Stimulated activated naive CD8-positive, alpha-beta T cell treated with anti-CD3 and anti-CD28 coated beads, Interleukin-15, Interleukin-2, amounts not matched to agents 100 U/mL and 50 U/mL, for 24 hours (primary cell): ENCODE measurements at places on chromosomes 5 and 9.
A peak's percentile ranks its signal among the peaks of the same experiment; 100 is the strongest.

GRCh38 chr5:37667846-37668245 lies 172.0 kb downstream of the GDNF start:
- no peak for DNase-seq

GRCh38 chr9:125812403-125812802 lies 65.2 kb downstream of the PBX3 start:
- DNase-seq = no peak

GRCh38 chr5:74616236-74617146 lies 24.0 kb downstream of the ENC1 start:
- no peak for DNase-seq

DNA sequence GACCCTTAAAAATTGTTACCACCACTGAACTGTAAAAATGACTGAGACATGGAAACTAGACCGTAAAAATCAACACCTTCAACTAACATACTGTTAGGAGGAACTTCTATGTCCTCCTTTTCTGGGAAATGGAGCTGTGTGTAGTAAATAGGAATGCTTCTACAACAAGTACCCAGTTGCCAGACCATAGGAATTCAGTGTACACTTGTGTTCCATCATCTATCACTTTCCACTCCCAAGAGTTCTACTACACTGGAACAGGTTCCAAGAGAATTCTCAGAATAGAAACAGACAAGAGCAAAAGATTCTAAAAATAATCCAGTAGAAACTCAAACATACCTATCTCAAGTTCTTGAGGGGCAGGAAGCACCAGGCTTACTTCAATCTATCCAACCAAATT lies 23.6 kb downstream of the UBAP2 start:
- no peak for DNase-seq

- DNase-seq = no peak
These were observed 127.7 kb downstream of the MAPKAP1 start for GRCh38 chr9:125579030-125579932.

- DNase-seq = no peak
These were observed 2.7 kb downstream of the MRPL22 start for GRCh38 chr5:154943527-154943926.

DNA sequence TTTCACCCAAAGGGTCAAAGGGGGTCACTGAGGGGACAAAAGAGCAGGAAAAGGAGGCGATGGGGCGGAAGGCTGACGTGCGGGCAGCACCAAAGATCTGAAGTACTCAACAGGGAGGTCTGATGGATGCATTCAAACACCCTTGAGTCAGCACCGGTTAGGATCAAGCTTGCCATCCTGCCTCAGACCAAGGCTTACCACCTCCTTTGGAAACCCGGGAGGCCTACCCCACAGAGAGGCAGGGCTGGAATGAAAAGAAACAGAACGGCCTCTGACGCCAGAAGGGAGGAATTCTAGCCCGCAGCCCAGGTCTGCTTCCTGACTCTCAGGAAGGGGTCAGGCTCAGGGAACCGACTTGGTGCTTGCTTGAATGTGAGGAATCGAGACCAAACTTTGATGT lies 125.6 kb downstream of the PAPPA start:
- no peak for DNase-seq

- peak; percentile 78 for DNase-seq
These were observed 7.5 kb downstream of the NHP2 start for GRCh38 chr5:178145965-178146820.

DNA sequence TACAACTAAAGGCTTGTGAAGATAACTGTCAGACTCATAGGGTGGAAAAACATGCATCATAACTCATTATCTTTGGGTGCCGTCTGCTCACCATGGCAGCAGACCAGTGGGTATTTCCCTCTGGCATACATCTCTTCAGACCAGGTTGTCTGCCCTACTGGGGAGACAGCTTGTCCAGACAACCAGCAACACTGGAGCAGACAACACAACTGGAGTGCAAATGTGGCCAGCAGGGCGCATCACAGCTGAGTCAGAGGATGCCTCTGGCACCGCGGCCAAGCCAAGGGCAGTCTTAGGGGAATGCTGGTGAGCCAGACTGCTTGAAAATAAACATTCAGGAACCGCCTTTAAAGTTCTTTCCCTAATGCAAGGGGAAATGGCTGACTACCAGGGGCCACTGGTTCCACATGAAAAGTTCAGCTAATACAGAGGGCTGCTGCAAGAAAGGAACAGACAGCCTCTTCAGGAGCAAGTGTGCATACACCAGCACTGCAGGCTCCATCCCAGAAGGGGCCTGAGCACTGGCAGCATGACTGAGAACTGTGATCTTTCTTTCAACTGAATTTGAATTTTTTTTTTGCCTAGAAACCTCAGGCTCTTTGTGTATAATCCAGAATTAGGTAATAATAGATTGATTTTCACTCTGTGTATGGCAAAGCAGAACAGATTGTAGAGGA lies 77.3 kb downstream of the MAMDC2 start:
- DNase-seq = peak; percentile 4

DNA sequence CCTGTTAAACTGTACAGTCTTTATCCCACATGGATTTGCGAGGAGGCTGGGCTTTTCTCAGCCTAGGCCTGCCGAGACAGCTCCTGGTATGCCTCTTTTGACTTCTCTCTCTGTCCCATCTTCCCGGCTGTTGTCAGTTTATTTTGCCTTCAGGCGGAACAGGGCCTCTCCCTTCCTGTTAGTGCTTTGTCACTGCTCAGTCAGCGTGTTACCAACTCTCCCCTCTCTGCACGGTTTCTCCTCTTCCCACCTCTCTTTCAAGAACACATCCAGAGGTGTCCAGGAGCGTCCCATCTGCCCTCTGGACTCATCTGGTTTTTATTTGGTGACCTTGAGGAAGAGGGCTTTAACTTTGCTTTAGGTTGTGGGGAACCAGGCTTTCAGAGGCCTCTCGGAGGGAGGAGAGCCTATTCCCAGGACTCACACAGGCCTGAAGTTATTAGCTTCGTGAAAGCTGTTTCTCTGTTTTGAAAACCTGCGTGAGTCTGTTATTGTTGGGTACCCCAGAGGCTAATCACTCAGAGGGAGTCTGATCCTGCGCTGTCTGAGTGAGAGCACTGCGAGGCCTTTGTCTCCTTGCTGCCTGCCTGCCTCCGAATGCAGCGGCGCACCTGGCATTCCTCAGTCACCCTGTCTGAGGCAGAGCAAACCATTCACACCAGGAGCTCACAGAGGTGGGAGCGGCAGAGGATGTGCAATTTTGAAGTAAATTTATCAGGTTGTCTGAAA lies 234.4 kb upstream of the MPDZ start:
- DNase-seq = no peak

- DNase-seq = no peak
These were observed 90.9 kb downstream of the THBS4 start for GRCh38 chr5:80125962-80126480.

GRCh38 chr5:160867976-160868375 lies 16.0 kb upstream of the ATP10B start:
- no peak for DNase-seq

GRCh38 chr5:18068826-18069225 lies 434.6 kb downstream of the TAF11L14 start:
- DNase-seq = no peak

GRCh38 chr9:110615498-110615897 lies 36.0 kb upstream of the SVEP1 start:
- DNase-seq = no peak

- DNase-seq = no peak
These were observed 25.4 kb downstream of the CTNND2 start for GRCh38 chr5:11878814-11879213.

DNA sequence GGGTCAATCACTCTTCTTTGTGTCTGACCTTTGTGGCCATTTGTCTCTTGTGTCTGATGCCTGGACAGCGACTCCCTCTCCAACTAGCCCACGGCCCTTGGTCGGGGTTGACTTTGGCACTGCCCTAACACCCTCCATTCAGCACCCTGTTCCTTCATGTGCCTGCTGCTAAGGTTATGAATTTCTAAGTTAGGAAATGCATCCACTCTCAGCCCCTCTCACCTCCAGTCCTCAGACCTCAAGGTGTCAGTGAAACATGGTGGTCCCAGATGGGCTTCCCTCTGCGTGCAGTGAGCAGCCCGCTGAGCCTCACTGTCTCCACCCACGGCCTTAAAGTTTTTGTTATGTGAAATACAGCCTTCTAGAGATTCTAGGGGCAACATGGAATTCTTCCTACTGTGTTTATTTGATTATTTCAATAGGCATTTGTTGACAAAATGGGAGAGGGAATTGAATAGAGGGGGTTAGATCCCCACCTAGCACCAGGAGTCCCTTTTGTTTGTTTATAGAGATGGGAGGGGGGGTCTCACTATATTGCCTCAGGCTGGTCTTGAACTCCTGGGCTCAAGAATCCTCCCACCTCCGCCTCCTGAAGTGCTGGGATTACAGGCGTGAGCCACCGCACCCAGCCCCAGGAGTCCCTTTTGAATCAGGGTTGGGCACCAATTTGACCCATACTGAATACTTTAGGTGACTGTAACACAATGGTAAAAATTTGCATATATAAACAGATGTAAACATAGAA lies 1.6 kb upstream of the GLIPR2 start:
- DNase-seq = no peak

DNA sequence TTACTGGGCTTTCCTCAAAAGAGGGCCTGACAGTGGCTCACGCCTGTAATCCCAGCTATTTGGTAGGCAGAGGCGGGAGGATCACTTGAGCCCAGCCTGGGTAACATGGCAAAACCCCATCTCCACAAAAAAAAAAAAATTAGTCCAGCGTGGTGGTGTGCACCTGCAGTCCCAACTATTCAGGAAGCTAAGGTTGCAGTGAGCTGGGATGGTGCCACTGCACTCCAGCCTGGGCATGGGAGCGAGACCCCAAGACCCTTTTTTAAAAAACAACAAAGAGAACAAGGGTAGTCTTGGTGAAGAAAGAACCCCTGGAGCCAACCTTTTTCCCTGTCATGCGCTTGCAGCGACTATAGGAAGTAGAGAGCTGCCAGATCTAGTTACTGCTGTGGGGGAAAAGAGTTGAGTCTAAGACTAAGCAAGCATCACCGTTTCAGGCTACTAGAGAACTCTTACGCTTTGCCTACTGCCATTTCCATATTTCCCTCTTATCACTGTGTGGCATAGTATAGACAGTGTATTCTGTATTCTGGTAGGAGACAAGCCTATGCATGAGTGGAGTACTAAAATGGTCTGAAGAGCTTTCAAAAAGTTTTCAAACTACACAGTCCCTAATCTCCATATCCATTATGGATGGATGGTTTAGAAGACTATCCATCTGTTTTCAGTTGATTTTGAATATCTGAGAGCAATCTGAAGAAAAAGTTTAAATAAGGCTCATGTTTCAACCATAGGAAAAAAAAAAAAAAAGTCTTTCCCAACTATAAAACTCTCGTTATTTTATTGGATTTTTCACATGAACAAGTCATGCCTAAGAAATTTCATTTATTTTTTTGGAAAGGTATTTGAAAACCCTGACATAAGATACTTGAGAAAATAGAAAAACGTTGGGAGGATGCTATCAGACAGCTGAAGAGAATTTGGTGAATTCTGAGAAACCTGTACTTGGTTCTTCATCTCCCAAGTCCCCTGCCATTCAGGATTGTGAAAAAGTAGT lies 2.6 kb downstream of the C9orf40 start:
- no peak for DNase-seq

DNA sequence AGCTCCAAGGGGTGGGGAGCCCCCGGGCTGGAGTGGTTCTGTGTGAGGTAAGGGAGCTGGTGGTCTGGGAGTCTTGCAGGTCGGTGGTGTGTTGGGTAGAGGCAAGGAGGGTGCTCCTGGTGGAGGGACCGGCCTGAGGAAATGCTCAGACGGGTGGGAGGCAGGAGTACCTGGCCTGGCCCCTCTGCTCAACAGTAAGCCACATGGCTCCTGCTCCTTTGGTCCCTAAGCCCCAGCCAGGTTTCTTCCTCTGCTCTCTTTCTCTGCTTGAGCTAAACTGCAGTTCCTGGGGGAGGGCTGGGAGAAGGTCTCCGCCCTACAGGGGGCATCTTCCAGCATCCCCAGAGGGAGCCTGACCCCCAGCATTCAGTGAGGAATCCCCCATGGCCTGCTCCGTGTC lies 17.2 kb downstream of the TSPAN17 start:
- no peak for DNase-seq

- no peak for DNase-seq
These were observed 91.4 kb upstream of the PHYKPL start for GRCh38 chr5:178323961-178324360.

GRCh38 chr9:114450833-114451706 lies 54.2 kb downstream of the WHRN start:
- DNase-seq = no peak

DNA sequence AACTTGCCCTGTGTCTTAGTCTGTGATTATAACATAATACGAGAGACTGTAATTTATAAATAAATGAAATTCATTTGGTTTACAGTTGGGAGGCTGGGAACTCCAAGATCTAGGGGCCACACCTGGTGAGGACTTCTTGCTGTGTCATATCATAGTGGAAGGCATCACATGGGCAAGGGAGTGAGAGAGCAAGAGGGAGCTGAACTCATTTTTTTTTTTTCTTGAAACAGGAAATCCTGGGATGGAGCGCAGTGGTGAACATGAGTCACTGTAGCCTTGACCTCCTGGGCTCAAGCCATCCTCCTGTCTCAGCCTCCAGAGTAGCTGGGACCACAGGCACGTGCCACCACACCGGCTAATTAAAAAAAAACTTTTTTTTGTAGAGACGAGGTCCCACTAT lies 7.2 kb downstream of the MLANA start:
- no peak for DNase-seq

GRCh38 chr5:126656401-126657007 lies 55.8 kb downstream of the PHAX start:
- DNase-seq = peak; percentile 24

DNA sequence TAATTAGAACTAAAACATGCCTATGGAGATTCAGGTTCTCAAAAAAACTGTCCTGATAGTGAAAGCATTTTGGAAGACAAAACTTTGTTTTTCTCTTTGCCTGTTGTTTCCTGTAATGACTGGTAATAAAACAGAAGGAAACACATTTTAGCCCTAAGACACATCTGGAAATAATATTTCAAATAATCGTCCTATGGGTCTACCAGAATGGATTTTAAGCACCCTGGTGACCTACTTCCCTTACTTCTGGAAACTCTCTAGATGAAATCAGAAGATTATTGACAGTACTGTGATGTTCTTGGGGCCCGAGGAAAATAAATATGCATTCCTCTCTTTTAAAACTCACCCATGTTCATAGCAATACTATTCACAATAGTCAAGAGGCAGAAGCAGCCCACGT lies 110.1 kb upstream of the TLE4 start:
- DNase-seq = no peak

DNA sequence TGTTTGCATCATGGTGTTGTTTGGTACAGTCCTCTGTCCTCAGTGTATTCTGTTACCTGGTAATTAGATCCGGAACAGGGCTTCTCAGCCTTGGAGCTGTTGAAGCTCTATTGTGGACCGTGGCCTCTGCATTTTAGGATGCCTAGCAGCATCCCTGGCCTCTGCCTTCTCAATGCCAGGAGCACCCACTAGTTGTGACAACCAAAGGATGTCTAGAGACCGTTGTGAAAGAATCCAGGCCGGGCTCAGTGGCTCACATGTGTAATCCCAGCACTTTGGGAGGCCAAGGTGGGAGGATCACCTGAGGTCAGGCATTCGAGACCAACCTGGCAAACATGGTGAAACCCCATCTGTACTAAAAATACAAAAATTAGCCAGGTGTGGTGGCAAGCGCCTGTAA lies 159.6 kb downstream of the CACNA1B start:
- no peak for DNase-seq
